Smooth muscle cell of the umbilical artery (primary cell): ENCODE measurements at places on chromosomes 5 and 9. TPM values are rescaled to one million over a fixed set of nuclear protein-coding genes. Genes with fewer than 3 reads are reported as not detected.

Gene PCDHB11
- total RNA-seq, result 0.05 and 0.30 TPM in 2 replicates

Gene GNE
- total RNA-seq, result 35.9 and 48.4 TPM in 2 replicates

Gene UNC5A
- not detected in 2 replicates for total RNA-seq

Gene JADE2
- 14.3 and 20.4 TPM in 2 replicates for total RNA-seq

Gene MSX2
- 0.28 and 1.5 TPM in 2 replicates for total RNA-seq

Gene DNAJA1
- 93.2 and 120 TPM in 2 replicates for total RNA-seq

Gene IFNA21
- not detected in 2 replicates for total RNA-seq

Gene PCDHAC1
- total RNA-seq, result 0.09 and 0.30 TPM in 2 replicates

Gene PPP3R2
- not detected in 2 replicates for total RNA-seq

Gene IL7R
- 3.6 and 9.0 TPM in 2 replicates for total RNA-seq

Gene LRRC8A
- 29.4 and 62.0 TPM in 2 replicates for total RNA-seq

Gene PCDHB7
- 0.18 and 0.89 TPM in 2 replicates for total RNA-seq

Gene SV2C
- not detected in 2 replicates for total RNA-seq

Gene PCDHA13
- total RNA-seq, result 0.09 TPM in 1 of 2 replicates, not detected in the other

Gene FAM163B
- total RNA-seq, result 0.30 TPM in 1 of 2 replicates, not detected in the other

Gene PCDHA2
- 0.05 TPM in 1 of 2 replicates, not detected in the other for total RNA-seq

Gene LMX1B
- total RNA-seq, result not detected in 2 replicates

Gene SH2D3C
- 0.18 and 0.30 TPM in 2 replicates for total RNA-seq

Gene FIBCD1
- 16.9 and 26.0 TPM in 2 replicates for total RNA-seq

Gene FST
- total RNA-seq, result 12.9 and 16.6 TPM in 2 replicates

Gene FOXD4L6
- total RNA-seq, result 0.30 and 0.37 TPM in 2 replicates

Gene CEL
- total RNA-seq, result 0.30 and 0.46 TPM in 2 replicates

Gene FOXE1
- not detected in 2 replicates for total RNA-seq

Gene MARCHF11
- not detected in 2 replicates for total RNA-seq

Gene SVEP1
- 9.2 and 15.4 TPM in 2 replicates for total RNA-seq

Gene BAAT
- total RNA-seq, result 0.23 TPM in 1 of 2 replicates, not detected in the other

Gene NUP155
- total RNA-seq, result 24.1 and 39.8 TPM in 2 replicates

Gene GRIN1
- total RNA-seq, result 0.09 TPM in 1 of 2 replicates, not detected in the other

Gene KCNN2
- 0.18 and 0.59 TPM in 2 replicates for total RNA-seq

Gene CDH9
- 0.59 TPM in 1 of 2 replicates, not detected in the other for total RNA-seq

Gene PCDHGB7
- 8.3 and 10.1 TPM in 2 replicates for total RNA-seq

Gene PHF24
- 0.05 and 0.30 TPM in 2 replicates for total RNA-seq

Gene PCDHGA3
- 1.6 and 2.1 TPM in 2 replicates for total RNA-seq

Gene ENHO
- not detected in 2 replicates for total RNA-seq

Gene RNF224
- not detected in 2 replicates for total RNA-seq

Gene PCDHB14
- 0.42 and 1.5 TPM in 2 replicates for total RNA-seq

Gene CCNO
- total RNA-seq, result 0.14 TPM in 1 of 2 replicates, not detected in the other
